ENCODE measurements at places on chromosomes 4 and X.
A peak's percentile ranks its signal among the peaks of the same experiment; 100 is the strongest.

DNA sequence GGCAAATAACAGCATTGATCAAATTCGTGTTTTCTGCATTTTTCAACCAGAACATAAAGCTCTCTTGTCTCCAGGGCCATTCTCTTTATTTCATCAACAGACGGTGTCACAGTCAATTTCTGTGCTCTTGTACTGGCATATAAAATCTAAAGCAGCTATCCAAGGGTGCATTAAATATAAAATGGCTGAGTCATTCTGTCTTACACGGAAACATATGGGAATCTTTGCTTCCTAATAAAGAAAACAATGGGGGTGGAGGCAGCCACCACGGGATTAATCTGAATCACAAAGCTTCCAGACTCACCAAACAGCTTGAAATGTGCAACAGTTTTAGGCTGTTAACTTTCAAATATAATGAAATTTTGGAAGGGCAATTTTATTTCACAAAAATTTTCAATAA is 132.6 kb downstream of the IL15 start:
- DNase-seq, result no peak

GRCh38 chr4:125105561-125105960 is 209.2 kb upstream of the FAT4 start:
- DNase-seq, result no peak

DNA sequence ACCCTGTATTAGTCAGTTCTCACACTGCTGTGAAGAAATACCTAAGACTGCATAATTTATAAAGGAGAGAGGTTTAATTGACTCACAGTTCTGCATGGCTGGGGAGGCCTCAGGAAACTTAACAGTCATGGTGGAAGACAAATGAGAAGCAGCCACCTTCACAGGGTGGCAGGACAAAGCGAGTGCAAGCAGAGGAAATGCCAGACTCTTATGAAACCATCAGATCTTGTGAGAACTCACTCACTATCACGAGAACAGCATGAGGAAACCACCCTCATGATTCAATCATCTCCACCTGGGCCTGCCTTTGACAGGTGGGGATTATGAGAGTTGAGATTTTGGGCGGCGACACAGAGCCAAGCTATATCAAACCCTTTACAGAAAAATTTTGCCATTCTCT is 722.4 kb downstream of the RAB28 start:
- no peak for DNase-seq

- DNase-seq, result no peak
Measured at GRCh38 chrX:72001471-72001870, 90.8 kb downstream of the NHSL2 start.

GRCh38 chr4:103499094-103499493 is 220.7 kb downstream of the TACR3 start:
- DNase-seq, result no peak

DNA sequence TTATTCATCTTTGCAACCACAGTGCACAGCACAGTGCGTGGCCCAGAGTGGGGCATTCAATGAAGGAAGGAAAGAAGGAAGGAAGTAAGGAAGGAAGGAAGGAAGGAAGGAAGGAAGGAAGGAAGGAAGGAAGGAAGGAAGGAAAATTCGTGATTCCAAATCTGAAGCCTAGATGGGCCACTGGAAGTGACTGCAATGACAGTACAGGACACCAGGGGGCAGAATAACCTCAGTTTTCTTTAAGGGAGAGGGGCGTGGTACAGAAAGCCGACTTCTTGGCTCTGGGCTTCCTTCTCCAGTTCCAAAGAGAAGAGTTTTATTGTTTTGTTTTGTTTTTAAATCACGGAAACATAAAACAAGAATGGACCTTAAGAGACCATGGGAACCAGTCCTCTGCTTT is 47.8 kb downstream of the APLN start:
- DNase-seq, result peak; percentile 43

GRCh38 chr4:149223659-149224058 is 592.0 kb downstream of the IQCM start:
- no peak for DNase-seq

DNA sequence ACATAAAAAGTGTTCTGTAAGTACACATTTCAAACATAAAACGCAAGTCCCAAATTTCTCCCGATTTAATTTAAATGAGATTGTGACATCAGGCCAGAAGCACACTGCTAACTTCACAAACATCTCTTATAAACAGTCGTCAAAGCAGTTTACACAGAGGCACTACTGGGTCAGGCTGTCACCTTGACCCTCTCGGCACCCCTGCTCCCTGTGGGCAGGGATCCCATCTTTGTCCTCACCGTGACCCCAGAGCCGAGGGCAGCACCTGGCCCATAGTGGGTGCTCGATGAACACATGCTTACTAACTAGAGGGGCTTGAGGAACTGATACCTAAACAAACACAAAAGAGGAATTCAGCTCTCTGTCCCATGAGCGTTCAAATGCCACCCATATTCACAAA is 22.2 kb downstream of the QDPR start:
- no peak for DNase-seq

DNA sequence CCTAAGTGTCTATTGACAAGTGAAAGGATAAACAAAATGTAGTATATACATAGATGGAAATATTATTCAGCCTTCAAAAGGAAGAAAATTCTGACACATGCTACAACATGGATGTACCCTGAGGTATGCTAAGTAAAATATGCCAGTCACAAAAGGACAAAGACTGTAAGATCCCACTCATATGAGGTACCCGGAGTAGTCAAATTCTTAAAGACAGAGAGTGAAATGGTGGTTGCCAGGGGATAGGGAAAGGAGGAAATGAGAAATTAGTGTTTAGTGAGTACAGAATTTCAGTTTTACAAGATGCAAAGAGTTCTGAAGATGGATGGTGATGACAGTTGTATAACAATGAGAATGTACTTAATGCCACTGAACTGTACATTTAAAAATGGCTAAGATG is 102.3 kb upstream of the NAP1L5 start:
- DNase-seq, result no peak

DNA sequence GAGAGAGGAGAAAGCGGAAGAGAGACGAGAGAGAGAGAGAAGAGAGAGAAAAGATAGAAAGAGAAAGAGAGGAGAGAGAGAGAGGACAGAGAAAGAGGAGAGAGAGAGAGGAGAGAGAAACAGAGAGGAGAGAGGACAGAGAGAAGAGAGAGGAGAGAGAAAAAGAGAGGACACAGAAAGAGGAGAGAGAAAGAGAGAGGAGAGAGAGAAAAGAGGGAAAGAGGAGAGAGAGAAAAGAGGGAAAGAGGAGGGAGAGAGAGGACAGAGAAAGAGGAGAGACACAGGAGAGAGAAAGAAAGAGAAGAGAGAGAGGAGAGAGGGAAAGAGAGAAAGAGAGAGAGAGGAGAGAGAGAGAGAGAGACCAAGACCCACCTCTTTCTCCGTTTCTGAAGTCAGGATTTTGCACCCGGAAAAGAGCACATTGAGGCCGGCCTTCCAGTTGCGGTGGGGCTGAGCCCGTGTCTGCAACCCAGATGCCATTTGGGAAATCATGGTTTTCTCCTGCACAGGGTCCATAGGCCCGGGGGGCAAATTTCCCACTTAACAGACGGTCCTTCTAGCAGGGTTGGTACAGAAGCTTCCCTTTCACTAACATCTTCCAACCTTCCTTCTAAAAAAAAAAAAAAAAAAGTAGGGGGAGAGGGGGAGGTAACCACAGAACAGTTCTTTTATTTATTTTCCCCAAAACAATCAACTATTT is 60.9 kb downstream of the CRLF2 start:
- no peak for DNase-seq

DNA sequence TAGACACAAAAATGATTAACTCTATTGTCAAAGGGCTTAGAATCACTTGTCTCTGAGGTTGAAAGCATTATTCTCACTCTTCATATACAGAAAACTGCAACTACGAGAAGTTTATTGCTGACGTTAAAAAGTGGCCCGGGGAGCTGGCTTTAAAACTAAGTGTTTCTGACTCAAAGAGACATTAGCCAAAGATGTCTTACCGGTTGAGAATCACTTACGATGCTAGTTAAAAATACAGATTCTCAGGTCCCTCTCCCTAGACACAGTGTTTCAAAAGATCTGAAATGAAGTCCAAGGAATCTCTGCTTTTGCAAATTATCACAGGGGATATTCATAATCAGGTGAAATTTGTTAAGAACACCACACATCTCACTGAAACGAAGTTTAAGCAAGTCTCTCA is 1.2 kb downstream of the GNPDA2 start:
- no peak for DNase-seq

- no peak for DNase-seq
Measured at GRCh38 chr4:99918656-99919055, 24.4 kb upstream of the LAMTOR3 start.

DNA sequence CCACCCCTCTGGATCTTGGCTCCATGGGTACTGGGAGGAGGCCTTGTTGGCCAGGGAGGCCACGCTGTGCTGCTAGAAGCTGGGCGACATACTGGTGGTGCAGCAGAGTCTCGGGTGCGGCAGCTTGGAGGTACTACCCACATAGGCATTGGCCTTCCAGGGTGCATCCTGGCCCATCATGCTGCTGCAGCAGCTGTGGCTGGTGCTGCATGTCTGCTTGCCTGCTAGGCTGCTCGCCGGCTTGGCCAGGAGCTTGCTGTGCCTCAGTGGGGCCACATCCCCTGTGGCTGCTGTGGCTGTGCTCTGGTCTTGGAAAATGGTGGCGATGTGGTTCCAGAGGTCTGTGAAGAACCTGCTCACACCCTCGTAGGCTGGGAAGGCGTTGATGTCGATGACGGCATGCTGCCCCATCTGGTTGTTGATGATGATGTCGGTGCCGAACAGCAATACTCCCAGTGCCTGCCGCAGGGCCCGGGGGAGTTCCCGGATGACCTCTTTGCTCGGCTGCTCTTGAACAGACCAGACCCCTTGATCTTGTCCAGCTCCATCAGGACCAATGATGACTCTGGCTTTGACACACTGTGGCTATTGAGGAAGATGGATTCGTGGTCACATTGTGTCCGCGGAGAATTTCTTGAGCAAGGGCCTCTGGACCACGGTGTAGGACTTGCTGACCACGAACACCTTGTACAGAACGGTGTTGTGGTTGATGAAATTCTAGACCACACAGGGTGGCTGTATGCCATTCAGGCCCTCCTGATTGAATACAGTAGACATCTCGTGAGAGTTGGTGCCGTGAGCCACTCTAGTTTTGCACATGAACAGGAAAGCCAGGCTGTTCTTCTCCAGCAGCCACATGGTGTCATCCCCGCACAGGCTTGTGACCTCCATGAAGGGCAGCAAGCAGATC is 11.8 kb downstream of the RBM10 start:
- DNase-seq, result no peak

DNA sequence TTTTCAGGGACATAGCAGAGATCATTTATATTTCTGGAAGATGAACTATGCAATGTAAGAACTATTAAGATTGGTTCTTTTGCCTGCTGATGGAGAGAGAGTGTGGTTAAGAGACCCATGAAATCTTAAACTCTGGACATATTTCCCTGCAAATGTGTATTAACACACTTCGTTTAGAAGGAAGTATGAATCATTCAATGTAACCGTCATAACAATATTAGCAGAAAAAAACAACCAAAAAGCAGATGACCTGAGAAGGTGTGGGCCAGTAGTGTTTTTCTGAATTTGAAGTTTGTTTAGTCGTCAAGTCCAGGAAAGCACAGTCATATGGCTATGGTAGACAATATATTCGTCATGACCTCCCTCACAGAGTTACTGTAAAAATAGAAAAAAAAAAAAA is 2.5 kb upstream of the TMPRSS11D start:
- no peak for DNase-seq

- DNase-seq, result no peak
Measured at GRCh38 chr4:111797455-111798163, 347.6 kb upstream of the FAM241A start.

DNA sequence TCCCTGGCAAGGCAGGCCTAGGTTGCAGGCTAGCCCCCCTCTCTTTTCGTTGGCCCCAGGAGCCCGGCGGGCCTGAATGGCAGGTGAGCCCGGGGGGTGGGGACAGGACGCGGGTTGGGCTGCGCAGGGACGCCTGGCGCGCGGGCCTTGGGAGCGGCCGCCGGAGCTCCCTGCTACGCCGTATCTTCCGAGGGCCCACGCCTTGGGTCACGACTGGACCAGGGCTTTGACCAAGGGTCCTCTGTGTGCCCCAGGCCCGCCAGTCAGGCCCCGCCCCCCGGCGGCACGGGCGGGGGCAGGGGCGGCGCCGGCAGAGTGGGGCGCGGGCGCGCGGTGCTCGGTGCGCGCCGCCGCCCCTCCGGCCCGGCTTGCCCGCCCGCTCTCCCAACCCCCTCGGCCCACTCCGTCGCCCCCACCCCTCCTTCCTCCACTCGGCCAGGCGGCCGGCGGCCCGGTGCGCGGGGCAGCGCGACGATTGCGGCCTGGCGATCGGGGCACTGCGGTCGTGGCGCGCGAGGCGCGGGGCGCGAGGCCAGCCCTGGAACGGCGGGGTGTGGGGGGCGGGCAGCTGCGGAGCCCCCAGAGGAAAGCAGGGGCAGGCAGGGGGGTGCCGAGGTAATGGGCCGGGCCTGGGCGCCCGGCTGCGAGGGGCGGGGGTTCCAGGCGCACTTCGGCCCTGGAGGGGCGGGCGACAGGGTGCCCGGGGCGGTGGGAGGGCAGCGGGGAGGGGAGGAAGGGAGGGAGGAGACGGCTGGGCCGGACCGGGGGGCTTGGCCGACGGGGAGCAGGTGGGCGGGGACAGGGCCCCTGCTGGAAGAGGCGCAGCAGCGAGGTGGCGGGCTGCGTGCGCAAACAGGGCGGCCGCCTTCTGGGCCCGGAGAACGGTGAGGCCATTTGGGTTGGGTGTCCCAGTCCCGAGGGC is at the start of gene PRRG3:
TSS of gene PRRG3 (plus strand) at position 798 of the 922 bp plus-strand sequence. CDS start 3,357 bp downstream, outside the sequence.
- no peak for DNase-seq

GRCh38 chr4:21592970-21593670 is 355.5 kb downstream of the KCNIP4 start:
- DNase-seq, result no peak

DNA sequence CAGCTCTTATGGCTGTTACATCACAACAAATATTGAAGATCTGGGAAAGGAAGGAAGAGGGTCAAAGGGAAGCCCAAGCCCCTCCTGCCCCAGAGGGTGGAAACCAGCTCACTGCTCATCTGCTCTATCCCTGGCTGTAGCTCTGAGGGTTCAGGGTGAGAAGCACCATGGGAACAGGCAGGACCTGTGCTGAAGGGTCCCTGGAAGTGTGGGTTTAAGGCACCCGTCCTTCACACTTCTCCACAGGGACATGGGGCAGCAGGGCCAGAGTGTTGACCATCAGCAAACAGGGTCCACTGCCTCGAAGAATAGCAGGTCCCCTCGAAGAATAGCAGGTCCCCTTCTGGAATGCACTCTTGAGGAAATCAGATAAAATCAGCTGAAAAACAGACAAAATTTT is 4.4 kb downstream of the RTL5 start:
- no peak for DNase-seq

GRCh38 chr4:10285028-10285427 is 168.4 kb upstream of the WDR1 start:
- DNase-seq, result no peak

Measured in 8988T (cell line).